ENCODE measurements at places on chromosomes 16 and 17. TPM values are rescaled to one million over a fixed set of nuclear protein-coding genes. Genes with fewer than 3 reads are reported as not detected.

The EXOC3L1 gene
- total RNA-seq: not detected

The ARHGDIG gene
- not detected for total RNA-seq

The WDR59 gene
- 38.8 TPM for total RNA-seq

The PRSS33 gene
- not detected for total RNA-seq

The NPIPB2 gene
- total RNA-seq: 4.6 TPM

The MYH2 gene
- not detected for total RNA-seq

The BRIP1 gene
- total RNA-seq: 4.8 TPM

The CLEC18A gene
- total RNA-seq: not detected

DNA sequence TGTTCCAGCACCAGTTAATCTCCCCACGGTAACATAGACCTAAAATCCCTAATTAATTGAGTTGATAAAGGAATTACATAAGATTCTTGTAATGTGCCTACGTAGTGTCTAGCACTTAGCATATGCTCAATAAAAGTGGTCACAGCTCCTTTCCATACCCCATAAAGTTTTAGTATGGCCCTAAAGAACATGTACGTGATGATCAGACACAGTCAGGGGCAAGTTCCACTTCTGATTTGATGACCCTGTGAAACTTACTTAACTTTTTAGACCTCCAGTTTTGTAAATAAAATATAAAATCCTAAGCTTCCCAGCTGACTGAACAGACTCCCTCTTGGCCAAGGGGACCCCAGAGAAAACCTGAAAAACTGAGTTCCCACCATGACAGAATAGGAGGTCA is 391.3 kb upstream of the ERCC4 start:
- no peaks in the 10 kb centered on the region for H3K4me1 ChIP-seq
- no peak for DNase-seq
- no peaks in the 10 kb centered on the region for H3K27me3 ChIP-seq
- H3K27ac ChIP-seq: no peak overlapping the region
- H3K4me3 ChIP-seq: no peak overlapping the region
- H3K36me3 ChIP-seq: no peaks in the 10 kb centered on the region

DNA sequence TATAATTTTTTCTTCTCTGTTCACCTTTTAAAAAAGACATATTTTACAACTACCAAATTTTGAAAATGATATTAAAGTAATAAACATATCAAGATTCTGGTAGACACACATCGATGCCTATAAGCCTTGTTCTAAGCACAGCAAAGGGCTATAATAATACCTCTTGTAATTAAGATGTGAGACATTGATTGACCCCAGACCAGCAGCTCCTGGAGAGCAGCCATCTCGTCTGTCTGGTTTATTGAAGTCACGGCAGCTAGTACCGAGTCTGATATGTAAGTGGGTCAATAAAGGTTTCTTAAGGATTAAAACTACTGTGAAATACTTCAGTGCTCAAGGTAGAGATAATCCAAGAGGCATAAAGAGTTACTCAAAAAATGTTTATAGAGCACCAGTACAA is 76.1 kb downstream of the C17orf58 start:
- no peaks in the 10 kb centered on the region for H3K4me1 ChIP-seq
- H3K27ac ChIP-seq: no peak overlapping the region
- H3K4me3 ChIP-seq: no peak overlapping the region
- peaks cover 10% of the 10 kb centered on the region for H3K36me3 ChIP-seq
- DNase-seq: no peak

GRCh38 chr17:60141111-60142018 is 8.4 kb upstream of the CA4 start:
- peaks cover 27% of the 10 kb centered on the region for H3K4me1 ChIP-seq
- no peaks in the 10 kb centered on the region for H3K36me3 ChIP-seq
- H3K27ac ChIP-seq: no peak overlapping the region
- H3K4me3 ChIP-seq: peak overlapping the region; percentile 90

DNA sequence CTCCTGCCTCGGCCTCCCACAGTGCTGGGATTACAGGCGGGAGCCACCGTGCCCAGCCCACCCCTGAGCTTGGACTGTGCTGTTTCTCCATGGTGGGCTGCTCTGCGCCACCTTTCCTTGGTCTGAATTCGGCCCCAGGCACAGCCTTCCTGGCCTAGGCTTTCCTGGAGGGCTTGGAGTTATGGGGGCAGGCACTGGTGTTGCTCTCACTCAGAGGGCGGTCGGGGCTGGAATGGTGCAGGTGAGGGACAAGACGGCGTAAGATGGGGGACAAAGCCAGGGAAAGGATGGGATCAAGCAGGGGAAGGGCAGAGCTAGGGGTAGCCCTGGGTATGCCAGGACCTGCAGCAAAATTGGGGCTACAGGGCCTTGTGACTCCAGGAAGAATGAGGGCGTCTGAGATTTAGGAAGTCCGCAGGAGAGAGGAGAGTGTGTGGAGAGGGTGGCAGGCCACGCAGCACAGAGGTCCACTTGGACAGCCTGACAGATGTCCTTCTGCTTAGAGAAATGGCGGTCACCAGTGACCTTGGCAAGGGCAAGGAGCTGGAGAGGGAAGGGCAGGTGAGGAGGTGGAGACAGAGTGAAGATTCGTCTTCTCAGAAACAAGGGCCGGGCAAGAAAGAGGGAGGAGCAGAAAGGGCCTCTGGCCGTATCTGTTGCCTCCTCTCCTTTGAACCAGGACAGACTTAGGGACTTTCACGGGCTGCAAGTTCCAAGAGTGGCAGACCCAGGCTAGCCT is 1.6 kb upstream of the ATP6V0C start:
- no peak overlapping the region for H3K27ac ChIP-seq
- peaks cover 23% of the 10 kb centered on the region for H3K36me3 ChIP-seq
- H3K4me3 ChIP-seq: peak overlapping the region; percentile 90
- peaks cover 44% of the 10 kb centered on the region for H3K4me1 ChIP-seq
- DNase-seq: no peak

- H3K27ac ChIP-seq: no peak overlapping the region
- H3K36me3 ChIP-seq: no peaks in the 10 kb centered on the region
- H3K4me3 ChIP-seq: no peak overlapping the region
- no peak for DNase-seq
- peaks cover 25% of the 10 kb centered on the region for H3K27me3 ChIP-seq
- H3K4me1 ChIP-seq: no peaks in the 10 kb centered on the region
These were observed 4.1 kb downstream of the USH1G start for GRCh38 chr17:74918906-74919305.

- no peak overlapping the region for H3K27ac ChIP-seq
- no peak for DNase-seq
- H3K27me3 ChIP-seq: peaks cover 3% of the 10 kb centered on the region
These were observed 6.2 kb downstream of the MEAK7 start for GRCh38 chr16:84498223-84498610.

DNA sequence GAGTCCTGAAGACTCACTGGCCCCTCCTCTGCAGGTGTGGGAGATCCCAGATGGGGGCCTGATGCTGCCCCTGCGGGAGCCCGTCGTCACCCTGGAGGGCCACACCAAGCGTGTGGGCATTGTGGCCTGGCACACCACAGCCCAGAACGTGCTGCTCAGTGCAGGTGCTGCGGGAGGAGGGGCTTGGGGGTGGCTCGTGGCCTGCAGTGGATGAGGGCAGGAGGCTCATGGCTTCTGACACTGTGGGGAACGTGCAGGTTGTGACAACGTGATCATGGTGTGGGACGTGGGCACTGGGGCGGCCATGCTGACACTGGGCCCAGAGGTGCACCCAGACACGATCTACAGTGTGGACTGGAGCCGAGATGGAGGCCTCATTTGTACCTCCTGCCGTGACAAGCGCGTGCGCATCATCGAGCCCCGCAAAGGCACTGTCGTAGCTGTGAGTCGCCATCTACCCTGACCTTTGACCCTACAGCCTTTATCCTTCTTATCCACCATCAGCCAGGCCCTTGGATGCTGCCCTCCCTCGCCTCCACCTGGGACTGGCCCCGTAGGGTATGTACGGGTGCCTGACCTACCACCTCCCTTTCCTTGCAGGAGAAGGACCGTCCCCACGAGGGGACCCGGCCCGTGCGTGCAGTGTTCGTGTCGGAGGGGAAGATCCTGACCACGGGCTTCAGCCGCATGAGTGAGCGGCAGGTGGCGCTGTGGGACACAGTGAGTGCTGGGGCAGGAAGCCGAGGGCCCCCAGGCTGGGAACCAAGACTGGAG is 3.6 kb downstream of the CORO1A start:
- DNase-seq: peak; percentile 11
- no peaks in the 10 kb centered on the region for H3K4me1 ChIP-seq
- no peaks in the 10 kb centered on the region for H3K36me3 ChIP-seq
- H3K27ac ChIP-seq: no peak overlapping the region
- no peaks in the 10 kb centered on the region for H3K27me3 ChIP-seq
- H3K4me3 ChIP-seq: no peak overlapping the region

- H3K27me3 ChIP-seq: no peaks in the 10 kb centered on the region
- H3K27ac ChIP-seq: peak overlapping the region; percentile 84
- peak overlapping the region; percentile 89 for H3K4me3 ChIP-seq
- DNase-seq: no peak
- no peaks in the 10 kb centered on the region for H3K4me1 ChIP-seq
These were observed 6.8 kb downstream of the UNKL start for GRCh38 chr16:1407753-1408152.

GRCh38 chr17:1725642-1726511 is 1.4 kb downstream of the WDR81 start:
- H3K27me3 ChIP-seq: peaks cover 1% of the 10 kb centered on the region
- peaks cover 10% of the 10 kb centered on the region for H3K36me3 ChIP-seq
- no peak overlapping the region for H3K27ac ChIP-seq
- peaks cover 20% of the 10 kb centered on the region for H3K4me1 ChIP-seq

GRCh38 chr17:40022961-40023541 is 7.8 kb downstream of the CSF3 start:
- DNase-seq: no peak
- peaks cover 28% of the 10 kb centered on the region for H3K36me3 ChIP-seq
- no peak overlapping the region for H3K4me3 ChIP-seq
- peak overlapping the region; percentile 98 for H3K27ac ChIP-seq
- peaks cover 85% of the 10 kb centered on the region for H3K4me1 ChIP-seq

- peaks cover 3% of the 10 kb centered on the region for H3K27me3 ChIP-seq
- H3K36me3 ChIP-seq: peaks cover 13% of the 10 kb centered on the region
- peak overlapping the region; percentile 63 for H3K27ac ChIP-seq
- H3K4me3 ChIP-seq: no peak overlapping the region
These were observed 3.9 kb upstream of the TRIM25 start for GRCh38 chr17:56917559-56918296.

DNA sequence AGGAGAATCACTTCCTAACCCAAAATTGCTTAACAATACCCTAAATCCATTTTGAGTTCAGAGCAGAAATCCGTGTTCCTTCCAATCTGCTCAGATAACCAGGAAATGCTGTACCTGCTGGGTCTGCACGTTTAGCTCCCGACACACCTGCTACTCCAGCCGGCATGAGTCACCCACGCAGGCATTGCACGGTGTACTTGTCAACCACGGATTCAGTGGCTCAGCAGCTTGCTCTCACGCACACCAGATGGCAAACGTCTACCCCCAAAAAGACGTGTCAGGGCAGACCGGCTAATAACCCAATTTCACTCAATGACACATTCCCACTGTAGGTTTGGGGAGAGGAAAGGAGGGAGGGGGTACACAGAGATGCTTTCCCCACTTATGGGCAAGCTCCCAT is 468.1 kb downstream of the SOX9 start:
- no peak for DNase-seq
- no peaks in the 10 kb centered on the region for H3K36me3 ChIP-seq
- no peak overlapping the region for H3K27ac ChIP-seq
- no peak overlapping the region for H3K4me3 ChIP-seq

GRCh38 chr17:33889766-33890165 is 365.3 kb upstream of the CCL2 start:
- H3K27ac ChIP-seq: no peak overlapping the region
- no peak overlapping the region for H3K4me3 ChIP-seq
- H3K36me3 ChIP-seq: peaks cover 6% of the 10 kb centered on the region
- H3K4me1 ChIP-seq: no peaks in the 10 kb centered on the region

All from HFFc6 (cell line).